Sciatic nerve (tissue), 2 donors: ENCODE measurements at places on chromosomes 13 and 19. TPM values are rescaled to one million over a fixed set of nuclear protein-coding genes. Genes with fewer than 3 reads are reported as not detected.

DNA sequence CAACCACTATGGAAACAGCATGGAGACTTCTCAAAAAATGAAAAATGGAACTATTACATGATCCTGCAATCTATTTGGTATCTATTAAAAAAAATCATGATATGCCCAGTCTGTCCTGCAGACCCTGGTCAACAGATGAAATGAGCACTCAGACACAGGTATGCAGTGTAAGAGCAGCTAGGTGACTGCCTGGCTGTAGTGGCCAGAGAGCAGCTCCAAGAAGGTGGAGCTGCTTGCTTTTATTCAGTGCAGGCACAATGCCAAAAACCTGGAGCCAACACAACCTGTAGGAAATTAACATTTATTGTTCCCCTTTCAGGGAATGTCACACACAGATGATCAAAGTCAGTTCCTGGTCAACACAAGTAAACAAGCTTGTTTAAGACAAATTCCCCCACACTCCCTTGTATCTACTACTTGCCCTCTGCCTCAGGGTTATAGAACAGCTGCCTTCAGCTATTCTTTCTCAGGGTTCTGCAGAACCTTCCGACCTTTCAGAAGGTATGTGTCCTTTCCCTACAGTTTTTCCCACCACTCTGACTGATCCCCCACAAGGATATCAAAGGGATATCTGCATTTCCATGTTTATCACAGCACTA lies 933.7 kb upstream of the SLITRK5 start:
- no peak for DNase-seq

The BEST2 gene
- not detected for total RNA-seq

The FCAR gene
- 5.2 TPM for total RNA-seq

DNA sequence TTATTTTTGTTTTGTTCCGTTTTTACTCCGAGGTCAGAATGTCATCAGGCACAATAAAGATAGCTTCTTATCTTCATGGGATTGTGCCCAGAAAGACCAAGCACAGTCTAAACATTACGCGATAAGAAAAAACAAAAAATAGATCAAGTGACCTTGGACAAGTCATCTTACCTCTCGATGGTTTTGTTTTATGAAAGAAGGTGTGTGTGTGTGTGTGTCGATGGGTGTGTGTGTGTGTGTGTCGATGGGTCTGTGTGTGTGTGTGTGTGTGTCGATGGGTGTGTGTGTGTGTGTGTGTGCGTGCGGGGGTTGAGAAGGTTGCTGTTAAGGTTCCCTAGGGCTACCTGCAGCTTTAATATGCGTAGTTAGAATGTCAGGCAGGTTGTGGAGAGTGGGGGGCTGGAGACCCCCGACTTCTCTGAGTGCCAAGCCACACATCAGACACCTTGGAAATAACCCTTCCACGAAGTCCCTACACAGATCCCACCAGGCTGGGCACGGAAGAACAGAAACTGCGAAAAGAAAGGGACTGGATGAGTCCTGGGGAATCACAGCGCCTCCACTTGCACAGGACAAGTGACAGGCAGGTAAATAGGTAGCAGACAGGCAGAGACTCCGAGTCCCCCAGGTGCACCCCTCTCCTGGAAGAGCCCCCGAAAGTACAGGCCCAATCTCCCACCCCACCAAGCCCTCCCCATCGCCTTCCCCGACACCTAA lies 458 bp upstream of the ATP8A2 start:
- no peak for DNase-seq

- DNase-seq: no peak
These were observed 82.6 kb downstream of the PCDH9 start for GRCh38 chr13:67147342-67148133.

The TNFRSF19 gene
- 25.9 TPM for total RNA-seq
